ENCODE measurements at places on chromosomes 7 and 10.

DNA sequence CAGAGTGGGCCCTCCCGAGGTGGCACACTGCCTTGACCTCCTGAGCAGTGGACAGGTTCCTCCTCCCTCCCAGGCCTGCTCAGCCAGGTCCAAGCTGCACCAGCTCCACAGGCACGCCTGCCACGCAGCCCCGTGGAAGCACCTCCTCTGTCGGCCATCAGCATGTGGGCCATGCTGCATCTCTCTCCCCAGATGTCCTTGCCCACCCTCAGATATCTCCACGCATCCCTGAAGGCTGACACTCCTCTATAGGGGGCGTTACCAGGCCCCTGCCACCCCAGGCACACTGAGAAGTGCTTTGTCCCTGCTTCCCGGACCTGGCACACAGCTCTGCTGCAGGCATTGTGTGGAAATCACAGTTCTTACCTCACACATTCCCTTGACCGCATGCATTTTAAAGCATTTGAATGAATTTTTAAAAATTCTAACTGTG lies 598.5 kb downstream of the SDK1 start:
- DNase-seq = no peak

- DNase-seq = no peak
These were observed 78.6 kb downstream of the LCOR start for GRCh38 chr10:96910488-96911395.

- no peak for DNase-seq
These were observed 64.6 kb upstream of the STEAP1B start for GRCh38 chr7:22564511-22565045.

GRCh38 chr7:29290829-29291228 lies 96.3 kb downstream of the CHN2 start:
- DNase-seq = no peak

- no peak for DNase-seq
These were observed 669.8 kb upstream of the PCDH15 start for GRCh38 chr10:55470840-55471239.

- DNase-seq = no peak
These were observed 114.2 kb upstream of the FAM3C start for GRCh38 chr7:121510302-121510701.

- no peak for DNase-seq
These were observed 62.2 kb upstream of the CARD11 start for GRCh38 chr7:3105856-3106255.

- DNase-seq = no peak
These were observed 208.1 kb downstream of the SORCS1 start for GRCh38 chr10:106956216-106956915.

GRCh38 chr7:50415844-50416364 lies 34.2 kb downstream of the FIGNL1 start:
- DNase-seq = no peak

DNA sequence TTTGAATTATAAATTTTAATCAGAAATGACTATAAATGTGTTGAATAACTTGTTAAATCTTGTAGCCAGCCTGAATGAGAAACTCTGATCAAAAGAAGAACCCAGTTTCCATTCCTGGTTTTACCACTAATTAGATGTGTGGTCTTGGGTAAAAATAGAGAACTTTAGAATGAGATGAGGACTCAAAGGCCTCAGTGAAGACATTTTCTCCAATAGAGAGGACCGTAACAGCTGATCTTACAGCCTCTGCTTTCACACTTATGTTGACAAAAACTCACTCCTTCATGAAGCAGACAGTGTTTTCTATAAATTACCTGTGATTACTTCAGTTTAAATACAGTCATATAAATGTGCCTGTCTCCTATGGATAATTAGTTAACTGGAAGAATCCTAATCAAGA lies 200.1 kb upstream of the MEOX2 start:
- DNase-seq = no peak

DNA sequence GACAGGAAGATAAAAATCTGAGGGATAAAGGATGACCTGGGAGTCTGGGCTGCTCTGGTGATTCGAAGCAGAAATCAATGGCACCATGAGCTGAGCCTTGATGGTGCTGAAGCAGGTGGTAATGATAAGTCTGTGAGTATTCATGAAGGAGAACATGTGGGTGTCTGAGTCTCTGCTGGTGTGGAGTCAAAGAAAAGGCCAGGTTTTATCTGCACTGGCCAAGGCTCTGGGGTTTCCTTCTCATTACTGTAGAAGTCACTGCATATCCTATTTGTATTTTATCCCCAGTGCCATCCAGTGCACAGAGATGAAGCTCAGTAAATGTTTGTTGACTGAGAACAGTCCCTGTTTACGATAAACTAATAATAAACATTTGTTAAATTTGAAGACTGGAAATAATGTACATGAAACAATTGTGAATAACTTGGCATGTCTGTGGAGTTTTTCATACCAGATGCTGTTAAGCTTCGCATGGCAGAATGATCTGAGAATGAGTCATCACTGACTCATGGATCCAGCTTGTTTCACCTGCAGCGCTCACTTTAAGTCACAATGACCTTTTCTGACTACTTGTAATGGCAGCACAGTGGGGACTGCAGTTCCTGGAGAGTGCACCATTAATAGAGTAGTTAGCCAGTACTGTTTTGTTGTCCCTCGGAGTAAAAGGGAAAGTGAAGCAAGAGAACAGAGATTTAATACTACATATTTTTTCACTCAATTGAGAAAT lies 538.5 kb downstream of the HTR7 start:
- no peak for DNase-seq

DNA sequence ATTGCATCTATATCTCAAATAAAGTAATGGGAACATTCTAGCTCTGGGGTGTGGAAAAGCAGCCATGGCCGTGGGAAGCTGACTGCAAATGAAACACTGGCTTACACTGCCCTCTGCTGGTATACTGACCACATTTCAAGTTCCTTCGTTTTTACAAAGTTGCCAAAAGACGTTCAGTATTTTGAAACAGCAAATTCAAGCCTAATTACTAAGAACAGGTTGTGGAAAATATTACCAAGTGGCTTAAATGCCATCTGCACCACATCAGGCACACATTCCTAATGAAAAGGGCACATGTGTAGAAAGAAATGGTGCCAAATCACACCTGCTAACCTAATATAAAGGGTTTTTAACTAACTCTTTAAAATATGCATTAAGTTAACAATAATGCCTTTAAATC lies 83.9 kb downstream of the JAZF1 start:
- DNase-seq = no peak

- no peak for DNase-seq
These were observed 13.8 kb downstream of the WNT16 start for GRCh38 chr7:121342631-121343030.

GRCh38 chr10:95767884-95768556 lies 12.1 kb downstream of the ENTPD1 start:
- no peak for DNase-seq

GRCh38 chr10:35693800-35694199 lies 51.7 kb upstream of the FZD8 start:
- DNase-seq = no peak

- DNase-seq = no peak
These were observed 157.0 kb upstream of the AGR3 start for GRCh38 chr7:17038783-17039170.

DNA sequence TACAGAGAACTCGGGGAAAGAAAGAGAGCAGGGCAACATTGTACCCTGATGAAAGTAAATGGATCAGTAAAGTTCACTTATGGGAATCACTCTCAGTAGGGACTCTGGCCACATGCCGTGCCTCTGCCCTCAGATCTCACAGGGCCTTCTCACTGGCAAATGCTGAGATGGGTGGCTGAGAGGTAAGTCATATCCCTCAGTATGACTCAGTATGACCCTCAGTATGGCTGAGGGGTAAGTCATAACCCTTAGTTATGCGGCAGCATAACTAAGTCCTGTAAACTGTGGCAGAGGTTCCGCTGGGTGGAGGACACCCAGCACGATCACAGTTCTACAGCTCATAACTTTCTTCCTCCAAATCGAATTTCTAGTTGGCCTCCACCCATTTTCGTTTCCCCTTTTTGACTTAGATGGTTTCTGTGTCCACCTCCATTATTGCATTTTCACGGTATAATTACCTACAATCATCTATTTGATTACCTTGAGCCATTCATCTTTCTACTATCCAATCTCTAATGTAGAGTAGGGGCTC lies 26.5 kb upstream of the WNT16 start:
- DNase-seq = no peak

DNA sequence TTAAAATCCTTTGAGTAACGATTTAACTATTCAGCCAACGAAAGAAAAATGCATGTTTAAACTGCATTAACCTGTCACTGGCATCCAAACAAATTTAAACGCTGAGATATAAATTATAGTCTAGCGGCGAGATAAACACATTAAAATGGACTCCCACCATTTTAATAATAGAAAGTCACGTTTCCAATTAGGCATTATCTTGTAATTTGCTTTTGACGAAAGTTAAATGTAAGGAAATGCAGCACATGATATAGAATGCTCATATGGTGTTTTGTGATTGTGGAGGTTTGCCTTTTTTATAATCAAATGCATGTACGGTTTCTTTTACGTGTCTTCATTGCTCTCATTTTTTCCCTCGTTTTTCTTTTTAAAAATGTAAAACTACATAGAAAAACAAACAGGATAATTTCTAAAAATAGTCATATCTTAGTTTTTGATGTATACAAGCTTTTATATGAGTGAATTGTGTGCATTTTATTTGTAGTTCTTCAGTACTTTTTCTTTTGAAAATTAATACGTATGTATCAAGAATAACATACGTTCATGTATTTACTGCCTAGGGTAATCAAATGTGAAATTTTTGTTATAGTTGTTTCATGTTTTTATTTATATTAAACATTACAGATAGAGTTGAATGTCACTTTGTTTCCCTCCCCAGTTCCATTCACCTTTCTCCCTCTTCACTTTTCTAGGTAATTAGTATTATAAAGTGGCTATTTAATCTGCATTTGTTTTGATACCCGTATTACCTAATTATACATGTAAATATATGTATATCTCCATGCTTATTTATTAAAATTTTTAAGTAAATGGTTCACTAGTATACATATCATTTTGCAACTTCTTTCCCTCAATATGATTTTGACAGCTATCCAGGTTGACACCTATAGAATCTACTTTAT lies 1.1 kb upstream of the KLF14 start:
- DNase-seq = no peak

DNA sequence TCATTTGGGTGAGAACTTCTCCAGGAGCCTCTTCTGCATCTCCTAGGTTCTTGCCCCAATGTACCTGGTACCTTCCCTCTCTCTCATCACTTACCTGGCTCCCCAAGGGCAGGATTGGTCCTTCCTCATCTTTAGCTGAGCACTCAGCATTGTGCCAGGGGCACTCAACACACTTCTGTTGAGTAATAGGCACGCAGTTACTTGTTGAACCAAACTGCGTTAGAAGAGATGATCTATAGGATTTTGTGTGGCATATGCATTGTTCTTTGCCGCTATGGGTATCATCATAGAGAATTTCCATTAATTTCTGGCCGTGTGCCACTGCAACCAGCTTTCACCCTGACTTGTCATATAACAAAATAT lies 16.4 kb downstream of the TBXAS1 start:
- no peak for DNase-seq

GRCh38 chr10:69912589-69912988 lies 110.9 kb downstream of the COL13A1 start:
- no peak for DNase-seq

GRCh38 chr10:116771101-116771958 lies 29.0 kb upstream of the HSPA12A start:
- peak; percentile 7 for DNase-seq
